ENCODE measurements at places on chromosomes 2 and 18.

- DNase-seq = no peak
Measured at GRCh38 chr2:25808006-25808383, 70.3 kb downstream of the ASXL2 start.

- no peak for DNase-seq
Measured at GRCh38 chr2:206328974-206329373, 54.5 kb downstream of the ZDBF2 start.

DNA sequence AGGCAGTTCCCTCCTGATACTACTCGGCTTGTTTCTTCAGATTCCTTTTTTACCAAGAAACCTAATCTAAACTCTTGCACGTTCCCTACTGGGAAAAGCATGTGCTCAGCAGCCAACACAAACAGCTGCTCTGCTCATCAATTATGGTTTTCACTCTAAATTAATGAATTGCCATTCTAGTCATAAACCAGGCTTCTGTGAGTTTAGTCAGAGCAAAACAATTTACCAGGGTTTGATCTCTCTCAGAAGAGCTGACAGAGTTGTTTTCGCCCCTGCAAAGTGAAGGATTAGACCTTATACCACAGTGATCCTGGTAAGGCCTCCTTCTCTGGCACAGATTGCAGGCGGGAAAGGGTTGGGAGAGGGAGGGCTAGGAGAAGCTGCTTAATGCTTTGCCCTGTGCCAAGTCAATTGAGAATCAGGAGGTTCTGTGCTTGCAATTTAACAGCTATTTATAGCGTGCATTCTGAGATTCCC is 57.2 kb downstream of the REEP1 start:
- no peak for DNase-seq

DNA sequence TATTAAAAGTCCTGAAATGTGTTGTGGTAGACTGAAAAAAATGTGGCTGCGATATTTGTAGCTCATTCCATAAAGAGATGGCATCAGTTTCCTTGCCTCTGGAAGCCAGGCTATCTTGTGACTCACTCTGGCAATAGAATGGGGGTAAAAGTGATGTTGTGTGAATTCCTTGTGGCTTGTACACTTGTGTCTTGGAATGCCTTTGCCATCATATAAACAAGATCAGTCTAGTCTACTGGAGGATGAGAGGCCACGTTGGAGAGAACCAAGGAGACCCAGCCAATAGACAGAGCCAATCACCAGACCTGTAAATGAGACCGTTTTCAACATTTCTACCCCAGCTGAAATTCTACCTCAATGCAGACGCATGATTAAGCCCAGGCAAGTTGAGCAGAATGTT is 254.1 kb downstream of the TRIB2 start:
- no peak for DNase-seq

DNA sequence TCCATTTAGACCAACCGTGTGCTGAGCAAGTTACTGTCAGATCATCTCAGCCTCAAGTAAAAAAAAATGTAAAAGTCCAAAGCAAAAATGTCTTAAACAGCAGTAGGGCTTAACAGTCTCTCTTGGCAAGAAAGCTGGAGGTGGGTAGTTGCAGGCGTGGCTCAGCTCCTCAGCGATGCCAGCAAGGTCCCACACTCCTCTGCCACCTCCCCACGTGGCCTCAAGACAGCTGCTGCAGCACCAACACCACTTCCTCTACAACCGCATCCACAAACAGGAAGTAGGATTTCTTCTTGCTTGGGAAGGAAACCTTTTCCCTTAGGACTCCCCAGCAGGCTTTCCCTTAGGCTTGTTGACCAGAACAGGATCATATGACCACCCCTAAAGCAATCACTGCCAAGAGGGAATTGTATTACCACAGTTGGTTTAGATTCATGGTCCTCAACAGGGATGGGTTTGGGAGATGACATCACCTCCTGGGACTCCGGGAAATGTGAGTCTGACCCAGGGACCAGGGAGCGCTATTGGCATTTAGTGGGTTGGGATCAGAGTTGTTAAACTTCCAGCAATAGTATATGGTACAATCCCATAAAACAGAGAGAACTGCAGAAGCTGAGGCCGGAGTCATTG is 97.1 kb downstream of the MAPK4 start:
- DNase-seq = peak; percentile 54

GRCh38 chr2:193818801-193819499 is 1624.2 kb upstream of the TMEFF2 start:
- no peak for DNase-seq

- DNase-seq = no peak
Measured at GRCh38 chr2:75241696-75242095, 42.4 kb upstream of the TACR1 start.

- no peak for DNase-seq
Measured at GRCh38 chr2:84858937-84859336, 21.9 kb downstream of the TRABD2A start.

- no peak for DNase-seq
Measured at GRCh38 chr2:20213651-20214565, 11.0 kb downstream of the SDC1 start.

Data from gastrocnemius medialis (tissue), 4 donors.